Lower leg skin (tissue), 4 donors: ENCODE measurements at places on chromosomes 4 and X. TPM values are rescaled to one million over a fixed set of nuclear protein-coding genes. Genes with fewer than 3 reads are reported as not detected.

DNA sequence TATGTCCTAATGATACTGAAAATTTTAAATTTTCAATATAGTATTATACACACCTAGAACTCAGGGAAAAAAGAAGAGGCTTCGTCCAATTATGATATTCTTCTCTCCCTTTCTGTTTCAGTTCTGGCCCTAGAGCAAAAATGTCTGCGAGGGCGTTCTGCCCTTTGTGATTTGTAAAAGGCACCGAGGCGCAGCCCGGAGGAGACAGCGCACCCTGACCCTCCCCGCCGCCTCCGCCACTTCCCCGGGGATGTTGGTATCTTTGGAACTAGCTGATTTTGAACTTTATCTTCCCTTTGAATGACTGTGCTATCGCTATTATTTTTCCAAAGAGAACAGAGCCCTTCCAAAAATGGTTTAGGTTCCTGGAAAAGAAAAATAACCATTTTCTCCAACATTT lies 173.2 kb upstream of the FAM9B start:
- DNase-seq, result no peak

GRCh38 chr4:152680988-152681603 lies 1.3 kb upstream of the TMEM154 start:
- no peak for DNase-seq

GRCh38 chr4:86960557-86960961 lies 25.7 kb downstream of the AFF1 start:
- no peak for DNase-seq

DNA sequence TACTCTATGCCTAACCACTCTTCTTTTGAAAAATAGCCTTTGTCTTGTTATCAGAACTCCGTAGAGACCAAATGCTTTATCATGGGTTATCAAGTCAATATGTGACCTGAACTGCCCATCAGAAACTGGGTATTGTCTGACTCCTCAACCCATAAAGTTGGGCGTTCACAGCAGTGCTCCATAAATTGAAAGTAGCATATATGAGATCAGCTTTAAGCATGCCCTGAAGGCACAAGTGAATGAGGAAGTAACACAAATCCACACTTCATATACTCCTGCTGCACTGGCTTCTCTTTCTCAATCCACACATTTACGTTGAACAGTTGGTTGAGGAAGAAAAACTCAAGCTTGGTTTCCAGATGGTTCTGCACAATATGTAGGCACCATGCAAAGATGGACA lies 1106.0 kb downstream of the STIM2 start:
- no peak for DNase-seq

- DNase-seq, result peak; percentile 84
Observed at GRCh38 chr4:145887241-145887991, 51.2 kb downstream of the ZNF827 start.

GRCh38 chrX:10514891-10515290 lies 105.5 kb downstream of the MID1 start:
- DNase-seq, result no peak

DNA sequence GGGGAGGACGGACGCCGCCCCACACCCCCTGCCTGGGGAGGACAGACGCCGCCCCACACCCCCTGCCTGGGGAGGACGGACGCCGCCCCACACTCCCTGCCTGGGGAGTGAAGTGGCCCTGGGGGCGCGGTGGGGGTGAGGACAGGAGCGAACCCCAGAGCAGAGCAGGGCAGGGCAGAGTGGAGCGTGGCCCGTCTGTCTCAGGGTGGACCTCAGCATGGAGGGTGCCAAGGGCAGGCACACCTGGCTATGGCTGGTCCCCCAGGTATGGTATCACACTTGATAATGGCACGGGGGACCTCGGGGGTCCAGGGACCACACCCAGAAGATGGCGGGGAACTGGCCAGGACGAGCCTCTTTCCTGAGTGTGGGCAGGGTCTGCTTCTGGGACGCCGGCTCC lies 9.6 kb downstream of the LRPAP1 start:
- DNase-seq, result peak; percentile 67

DNA sequence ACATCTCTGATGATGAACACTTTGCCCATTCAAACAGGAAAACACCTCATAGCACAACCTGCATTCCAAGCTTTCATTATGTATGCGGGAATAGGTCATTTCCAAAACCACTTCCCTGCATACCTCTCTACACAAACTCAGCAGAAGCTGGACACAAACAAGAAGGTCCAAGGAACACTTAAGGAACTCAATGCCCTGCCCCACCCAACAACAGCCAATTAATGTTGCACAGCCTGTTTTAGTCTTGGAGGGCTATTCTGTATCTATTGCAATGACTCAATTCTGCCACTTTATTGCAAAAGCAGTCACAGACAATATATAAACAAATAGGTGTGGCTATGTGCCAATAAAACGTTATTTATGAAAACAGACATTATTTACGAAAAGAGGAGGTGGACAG lies 16.7 kb downstream of the OPHN1 start:
- DNase-seq, result peak; percentile 19

GRCh38 chr4:133759428-133759827 lies 442.2 kb downstream of the PABPC4L start:
- DNase-seq, result no peak

DNA sequence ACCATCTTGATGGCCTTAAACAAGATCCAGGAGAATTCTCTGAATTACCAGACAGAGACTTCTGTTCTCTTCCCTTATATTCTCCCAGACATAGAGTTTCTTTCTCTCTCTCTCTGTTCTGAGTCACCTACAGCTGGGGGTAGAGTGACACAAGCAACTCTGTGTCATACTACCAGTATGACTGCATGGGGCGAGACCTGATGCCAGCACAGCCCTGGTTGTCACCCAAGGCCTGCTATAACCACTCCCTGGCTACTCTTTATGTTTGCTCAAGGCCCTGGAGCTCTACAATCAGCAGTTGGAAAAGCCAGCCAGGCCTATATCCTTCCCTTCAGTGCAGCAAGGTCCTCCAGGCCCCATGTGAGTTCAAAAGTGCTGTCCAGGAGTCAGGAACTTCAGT lies 114.2 kb upstream of the TENT5D start:
- DNase-seq, result no peak

DNA sequence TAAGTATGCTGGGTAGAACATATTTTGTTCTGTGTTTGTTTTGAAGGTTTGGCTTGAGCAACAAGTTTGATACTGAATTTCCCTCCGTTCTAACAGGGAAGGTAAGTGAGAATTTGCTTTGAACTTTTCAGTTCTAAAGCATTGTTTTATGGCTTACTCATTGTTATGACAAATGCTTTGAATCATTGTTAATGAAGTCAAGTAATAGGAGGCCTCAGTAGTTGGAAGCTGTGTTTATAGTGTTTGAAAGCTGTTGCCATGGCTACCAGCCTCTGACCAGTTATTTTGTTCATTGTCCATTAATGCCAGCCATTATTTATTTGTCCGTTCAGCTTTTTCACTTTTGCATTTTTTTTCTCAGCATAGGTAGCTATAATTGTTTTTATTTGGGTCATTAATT lies 14.4 kb downstream of the CHIC1 start:
- DNase-seq, result no peak

DNA sequence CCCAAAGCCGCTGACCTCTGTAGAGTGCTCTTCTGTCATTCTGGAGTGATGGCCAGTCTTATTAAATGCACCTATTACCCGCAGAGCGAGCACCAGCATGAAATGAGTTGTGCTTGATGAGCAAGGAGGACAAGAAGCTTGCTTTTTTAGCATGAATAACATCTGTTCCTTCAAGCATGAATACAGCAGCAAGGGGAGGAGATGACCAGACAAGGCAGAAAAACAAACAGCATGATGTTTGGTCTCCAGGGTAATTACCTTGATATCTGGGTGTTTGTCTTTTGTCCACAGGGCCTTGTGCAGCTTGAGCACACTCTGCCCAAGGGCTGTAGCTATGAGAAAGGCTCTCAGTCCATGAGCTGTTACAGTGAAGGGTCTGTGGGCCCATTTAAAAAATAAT lies 324.8 kb upstream of the DDX53 start:
- DNase-seq, result no peak

DNA sequence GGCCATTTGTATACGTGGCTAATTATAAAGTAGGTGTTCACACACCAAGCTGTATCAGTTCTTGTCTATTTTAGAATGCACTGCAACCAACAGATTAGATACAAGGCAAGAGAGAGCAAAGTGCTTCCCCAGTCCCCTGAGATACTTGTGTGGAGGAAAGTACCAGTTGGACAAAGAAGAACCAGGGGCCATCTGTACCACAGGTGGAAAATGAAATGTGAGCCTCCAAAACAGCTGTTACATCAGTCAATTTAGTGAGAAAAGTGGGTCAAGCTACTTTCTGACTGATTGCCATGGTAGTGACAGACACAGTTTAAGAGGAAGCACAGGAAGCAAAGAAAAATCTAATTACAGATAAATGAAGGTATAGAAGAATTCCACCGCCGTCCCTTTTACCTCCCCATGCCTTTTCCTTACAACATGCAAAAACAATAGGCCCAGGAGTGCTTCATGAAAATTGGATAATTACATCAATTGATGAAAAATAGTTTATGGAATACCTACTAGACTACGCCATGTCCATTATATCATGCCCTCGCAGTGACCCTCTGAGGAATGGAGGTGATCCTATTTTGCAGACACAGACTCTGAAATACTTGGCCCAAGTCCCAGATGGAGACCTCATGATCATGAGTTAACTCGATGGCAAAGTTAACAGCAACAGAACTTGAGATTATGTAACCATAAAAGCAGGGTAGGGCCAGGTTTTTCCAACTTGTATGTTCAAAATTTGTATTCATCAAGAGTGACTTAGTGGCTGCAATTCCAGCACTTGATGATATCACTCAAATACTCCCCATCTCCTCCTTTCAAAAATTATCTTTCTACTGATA lies 15.8 kb downstream of the SMPX start:
- DNase-seq, result no peak

GRCh38 chr4:106835919-106836318 lies 200.2 kb downstream of the DKK2 start:
- DNase-seq, result no peak

DNA sequence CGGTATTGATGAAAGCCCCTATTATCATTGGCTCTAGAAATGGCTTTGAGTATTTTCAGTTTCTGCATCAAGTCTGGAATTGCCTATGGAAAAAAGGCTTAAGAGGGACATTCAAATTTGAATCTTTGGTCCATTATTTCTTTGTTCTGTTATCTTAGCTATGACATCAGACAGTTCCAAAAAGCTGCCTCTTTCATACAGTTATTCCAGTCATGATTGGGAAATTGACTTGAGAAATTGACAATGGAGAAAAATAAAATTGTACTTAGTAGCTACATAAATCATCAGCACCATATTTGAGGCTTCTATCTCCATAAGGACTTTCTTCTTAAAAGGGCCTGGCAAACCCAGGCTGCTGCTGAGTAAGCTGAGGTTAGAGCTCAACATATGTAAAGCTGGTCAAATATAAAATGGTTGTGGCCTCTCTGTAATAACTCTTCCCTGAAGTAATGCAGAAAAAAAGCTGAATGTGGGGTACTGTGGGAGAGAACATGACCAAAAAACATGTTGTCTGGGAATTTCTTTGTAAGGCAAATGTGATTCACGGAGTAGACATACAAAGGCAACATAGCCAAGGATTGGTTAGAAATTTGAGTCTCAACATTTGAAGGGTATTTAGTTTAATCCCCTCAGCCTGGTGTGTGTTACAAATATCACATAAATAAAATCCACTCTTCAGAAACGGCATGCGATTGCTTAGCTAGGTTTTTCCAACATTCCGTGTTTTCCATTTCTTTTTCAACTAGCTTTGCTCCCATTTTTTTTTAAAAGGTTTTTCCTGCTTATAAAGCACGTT lies 100.9 kb downstream of the LNX1 start:
- no peak for DNase-seq

- DNase-seq, result no peak
Observed at GRCh38 chr4:8162625-8163024, 4.0 kb upstream of the ABLIM2 start.

DNA sequence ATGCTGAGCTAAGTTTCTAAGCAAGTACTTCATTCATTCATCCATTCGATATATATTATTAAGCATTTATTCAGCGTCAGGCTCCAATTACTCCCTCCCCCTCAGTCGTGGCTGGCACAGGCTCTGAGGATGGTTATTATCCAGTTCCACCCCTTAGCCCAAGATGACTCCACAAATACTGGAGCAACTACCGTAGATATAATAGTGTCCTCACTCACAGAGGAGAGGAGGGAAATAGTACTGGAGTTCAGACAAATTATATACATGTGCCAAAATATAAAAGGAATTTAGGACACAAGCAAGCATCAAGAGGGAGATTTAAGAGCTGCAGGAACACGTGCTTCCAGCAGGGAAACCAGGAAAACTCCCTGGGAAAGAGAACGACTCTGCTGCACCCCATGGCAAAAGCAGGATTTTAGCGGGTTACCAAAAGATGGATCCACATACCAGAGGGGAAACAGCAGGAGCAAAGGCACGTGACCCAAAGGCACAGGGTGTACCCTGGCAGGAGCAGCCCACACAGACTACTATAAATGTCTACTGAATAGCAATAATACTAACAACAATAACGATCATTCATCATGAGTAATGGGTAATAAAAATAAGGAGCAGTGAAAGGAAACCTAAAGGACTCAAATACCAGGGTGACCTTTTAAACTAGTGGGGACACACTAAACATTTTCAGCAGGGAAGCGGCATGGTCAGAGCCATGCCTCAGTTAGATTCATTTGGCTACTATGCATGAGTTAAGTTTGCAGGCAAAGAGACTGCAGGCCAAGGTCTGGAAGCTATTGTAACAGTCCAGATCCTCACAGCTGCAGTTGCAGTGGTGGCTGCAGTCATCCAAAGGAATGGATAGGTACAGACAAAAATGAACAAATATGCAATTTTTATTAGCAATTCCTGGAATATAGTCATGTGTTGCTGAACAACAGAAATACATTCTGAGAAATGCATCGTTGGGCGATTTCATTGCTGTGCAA lies 153.7 kb downstream of the APBB2 start:
- peak; percentile 60 for DNase-seq

- no peak for DNase-seq
Observed at GRCh38 chrX:23628131-23628530, 39.2 kb upstream of the PRDX4 start.

- DNase-seq, result no peak
Observed at GRCh38 chr4:144518181-144518895, 127.6 kb upstream of the HHIP start.

The FRG2 gene
- total RNA-seq, result not detected

The TRIM61 gene
- total RNA-seq, result not detected

The RELL1 gene
- total RNA-seq, result 78.4 TPM

The SYP gene
- total RNA-seq, result 0.91 TPM

The C1QTNF7 gene
- 9.2 TPM for total RNA-seq

The NUDT10 gene
- total RNA-seq, result 1.3 TPM

The UGT2B17 gene
- total RNA-seq, result not detected

The EDNRA gene
- 5.9 TPM for total RNA-seq
